NCI-H524 treated with DMSO at 0.1 percent for 48 hours (cell line): ENCODE measurements at places on chromosomes 5 and 9.
A peak's percentile ranks its signal among the peaks of the same experiment; 100 is the strongest.

- DNase-seq, result no peak
Measured at GRCh38 chr9:7056254-7056653, 298.5 kb downstream of the KDM4C start.

DNA sequence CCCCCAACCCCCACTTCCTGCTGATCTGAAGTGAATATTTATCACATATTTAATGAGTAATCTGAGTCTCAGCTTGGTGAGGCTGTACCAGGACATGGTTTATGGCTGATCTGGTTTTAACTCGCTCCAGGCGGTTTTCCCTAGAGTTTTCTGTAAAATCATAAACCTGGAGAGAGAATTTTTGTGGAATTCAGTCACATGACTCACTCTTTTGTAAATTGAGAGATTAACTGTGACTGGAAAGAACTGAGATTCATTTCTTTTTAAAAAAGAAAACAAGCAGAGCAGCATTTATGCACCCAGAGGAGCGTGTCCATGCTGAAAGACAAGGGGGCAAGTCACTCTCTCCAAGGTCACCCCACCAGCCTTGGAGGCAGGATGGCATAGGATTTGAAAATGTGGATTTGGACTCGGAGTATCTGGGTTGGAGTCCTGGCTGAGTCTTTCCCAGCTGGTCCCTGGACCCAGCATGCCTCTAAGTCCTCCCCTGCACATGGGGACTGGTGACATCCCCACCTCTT, 81.8 kb downstream of the ZNF618 start:
- no peak for DNase-seq

DNA sequence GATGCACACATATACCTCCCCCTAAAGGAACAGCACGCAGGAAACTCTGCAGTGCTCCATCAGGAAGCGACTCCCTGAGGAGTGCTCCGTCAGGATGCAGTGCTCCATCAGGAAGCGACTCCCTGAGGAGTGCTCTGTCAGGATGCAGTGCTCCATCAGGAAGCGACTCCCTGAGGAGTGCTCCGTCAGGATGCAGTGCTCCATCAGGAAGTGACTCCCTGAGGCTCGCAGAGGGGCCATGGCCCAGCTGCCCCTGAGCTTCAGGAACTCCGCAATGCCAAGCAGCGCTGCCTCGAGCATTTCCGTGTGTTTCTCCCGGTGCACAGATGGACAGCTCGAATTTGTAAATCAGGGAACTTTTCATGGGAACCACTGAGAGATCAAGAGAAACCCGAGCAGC, 88.1 kb downstream of the PAX5 start:
- DNase-seq, result no peak

GRCh38 chr9:81772144-81772543, 82.8 kb upstream of the TLE1 start:
- no peak for DNase-seq

GRCh38 chr9:30774326-30774725, 1610.1 kb upstream of the ACO1 start:
- no peak for DNase-seq

DNA sequence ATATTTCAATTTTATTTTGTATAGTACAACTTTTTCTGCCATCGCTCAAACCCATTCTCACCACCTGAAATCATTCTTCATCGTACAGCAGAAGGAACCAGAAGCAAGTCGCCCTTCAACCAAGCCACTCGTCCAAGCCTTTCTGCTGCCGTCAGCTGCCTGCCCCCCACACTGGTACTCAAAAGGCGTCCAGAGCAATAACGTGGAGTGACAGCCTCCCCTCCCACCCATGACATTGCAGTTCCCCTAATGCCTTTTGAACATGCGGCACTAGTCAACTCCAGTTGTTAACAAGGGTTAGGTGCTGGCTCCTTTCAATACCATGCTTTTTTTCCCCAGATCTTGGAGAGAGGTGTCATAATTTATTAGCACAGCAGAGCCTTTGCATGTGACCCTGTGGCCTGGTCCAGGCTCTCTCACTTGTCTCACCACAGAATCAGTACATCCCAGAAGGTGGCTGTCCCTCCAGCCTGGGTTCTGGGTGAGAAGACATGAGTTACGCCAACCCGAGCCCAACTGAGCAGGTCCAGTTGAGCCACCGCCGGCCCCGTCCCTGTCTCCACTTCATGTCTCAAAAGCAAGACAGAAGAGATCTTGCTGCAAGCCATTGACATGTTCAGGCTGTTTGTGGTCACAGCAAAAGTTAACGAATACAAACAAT, 20.4 kb upstream of the MED10 start:
- DNase-seq, result no peak

GRCh38 chr5:175712681-175713085, 54.8 kb downstream of the HRH2 start:
- peak; percentile 36 for DNase-seq

DNA sequence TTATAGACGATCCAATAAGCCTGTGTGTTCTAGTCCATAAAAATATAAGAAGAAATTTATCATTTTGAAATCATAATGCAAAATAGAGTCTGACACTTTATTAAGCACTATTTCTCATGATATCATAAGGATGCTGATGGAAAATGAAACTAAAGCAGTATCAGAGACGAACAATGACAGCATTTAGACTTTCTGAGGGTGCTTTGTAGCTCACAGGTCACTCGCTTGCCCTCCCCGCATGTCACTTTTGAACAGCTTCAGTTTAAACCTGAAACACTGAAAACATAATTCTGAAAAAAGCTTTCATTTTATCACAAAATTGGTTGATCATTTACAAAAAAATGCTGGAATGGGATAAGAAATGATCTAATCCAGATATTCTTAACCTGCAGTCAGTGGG, 247.1 kb downstream of the EBF1 start:
- DNase-seq, result no peak

GRCh38 chr9:110604171-110604601, 24.6 kb upstream of the SVEP1 start:
- DNase-seq, result no peak

GRCh38 chr5:116411101-116411571, 163.5 kb downstream of the SEMA6A start:
- no peak for DNase-seq

GRCh38 chr9:38018958-38019602, 49.9 kb downstream of the SHB start:
- DNase-seq, result no peak

DNA sequence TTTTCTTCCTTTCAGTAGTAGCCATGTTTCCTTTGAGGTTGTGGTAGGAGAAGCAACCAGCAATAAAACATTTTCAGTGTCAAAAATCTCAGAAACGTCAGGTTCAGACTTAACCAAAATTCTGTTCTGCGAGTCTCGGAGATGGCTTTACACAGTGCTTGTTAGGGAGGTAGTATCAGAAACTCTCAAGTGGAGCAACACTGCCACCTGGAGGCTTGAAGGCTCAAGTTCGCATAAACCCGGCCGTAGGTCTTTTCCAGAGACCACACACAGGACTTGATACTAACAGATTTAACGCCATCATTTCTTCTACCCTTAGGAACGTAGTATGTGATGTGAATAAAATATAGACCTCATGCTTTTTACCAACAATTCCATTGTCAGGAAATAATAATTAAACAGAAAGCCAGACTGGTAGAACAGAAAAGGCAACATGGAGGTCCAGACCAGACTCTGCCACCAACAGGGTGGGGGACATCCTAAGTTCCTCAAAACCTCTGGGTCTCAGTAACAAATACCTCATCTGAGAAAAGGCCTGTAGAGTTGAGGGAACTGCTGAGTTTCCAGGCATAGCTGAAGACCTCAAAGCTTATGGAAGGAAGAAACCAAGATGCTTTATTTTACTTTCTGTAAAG, 8.5 kb downstream of the PTGER4 start:
- peak; percentile 39 for DNase-seq

GRCh38 chr9:68872026-68872501, 141.8 kb downstream of the PRKACG start:
- no peak for DNase-seq

- DNase-seq, result no peak
Measured at GRCh38 chr9:71036501-71036900, 84.9 kb downstream of the TRPM3 start.

- no peak for DNase-seq
Measured at GRCh38 chr9:126347093-126347492, 20.5 kb downstream of the MVB12B start.

DNA sequence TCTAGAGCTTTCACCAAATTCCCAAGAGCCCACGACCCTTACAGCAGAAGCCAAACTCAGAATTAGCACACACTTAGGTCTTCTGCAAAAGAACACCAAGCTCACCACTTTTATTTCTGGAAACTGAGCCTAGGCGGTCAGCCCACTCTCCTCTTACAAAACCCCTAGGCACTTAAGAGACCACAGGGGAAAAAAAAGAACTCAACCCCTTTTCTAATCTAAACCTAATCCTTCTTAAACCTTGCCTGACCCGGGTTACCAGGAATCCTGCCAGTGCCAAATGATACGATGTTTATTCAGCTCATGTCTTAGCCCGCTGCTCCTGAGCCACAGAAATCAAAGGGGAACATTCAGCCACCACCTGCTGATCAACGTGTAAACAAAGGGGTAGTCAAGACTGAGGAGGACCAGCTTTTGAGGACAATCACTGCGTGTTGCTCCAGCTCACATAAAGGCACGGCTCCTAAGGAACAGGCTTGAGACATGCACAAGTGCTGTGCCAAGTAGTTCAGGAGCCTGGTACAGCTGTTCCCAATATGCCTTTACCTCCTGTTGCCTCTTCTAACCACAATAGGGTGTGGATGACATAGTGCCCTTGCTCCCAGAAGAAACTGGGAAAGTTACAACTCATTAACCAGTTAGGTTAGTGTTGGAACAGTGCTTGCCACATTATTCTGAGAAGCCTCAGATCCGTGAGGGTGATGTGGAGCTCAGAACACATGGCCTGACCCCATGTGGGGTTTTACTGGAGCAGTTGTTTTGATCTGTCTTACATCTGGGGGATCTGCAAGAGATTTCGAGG, 49.3 kb downstream of the ZFAND5 start:
- peak; percentile 81 for DNase-seq
